Fibroblast of lung (primary cell): ENCODE measurements at places on chromosomes 5 and 9.

GRCh38 chr9:80926611-80927010, 762.7 kb downstream of the TLE1 start:
- DNase-seq: no peak

- no peak for DNase-seq
These were observed 15.6 kb upstream of the PRKAA1 start for GRCh38 chr5:40813698-40814281.

GRCh38 chr5:108670591-108671289, 77.0 kb upstream of the FER start:
- DNase-seq: no peak

GRCh38 chr9:23567516-23568165, 258.4 kb downstream of the ELAVL2 start:
- no peak for DNase-seq

DNA sequence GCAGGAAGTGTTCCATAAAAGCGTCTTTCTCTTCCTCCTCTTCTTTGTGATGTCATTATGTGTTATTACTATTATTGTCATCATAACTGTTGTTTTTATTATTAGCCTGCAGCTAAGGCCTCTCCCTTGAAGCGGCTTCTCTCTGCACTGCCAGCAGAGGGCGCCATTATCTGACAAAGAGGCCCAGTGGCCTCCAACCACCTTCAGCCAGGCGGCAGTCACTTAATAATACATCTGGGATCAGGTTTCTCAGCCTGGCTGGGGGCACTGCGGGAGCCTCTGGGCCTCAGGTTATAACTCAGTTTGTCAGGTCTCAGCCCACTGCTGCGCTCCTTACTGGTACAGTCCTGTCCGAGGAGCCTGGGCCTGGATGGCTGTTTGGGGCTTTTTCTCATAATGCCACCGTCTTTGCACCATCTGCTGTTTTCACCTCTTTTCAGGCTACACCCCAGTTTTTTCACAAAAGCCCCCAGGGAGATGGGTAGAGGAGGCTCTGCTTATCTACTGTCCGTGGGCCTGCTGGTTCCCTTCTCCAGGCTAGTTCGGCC, 281.9 kb downstream of the NSG2 start:
- peak; percentile 82 for DNase-seq

DNA sequence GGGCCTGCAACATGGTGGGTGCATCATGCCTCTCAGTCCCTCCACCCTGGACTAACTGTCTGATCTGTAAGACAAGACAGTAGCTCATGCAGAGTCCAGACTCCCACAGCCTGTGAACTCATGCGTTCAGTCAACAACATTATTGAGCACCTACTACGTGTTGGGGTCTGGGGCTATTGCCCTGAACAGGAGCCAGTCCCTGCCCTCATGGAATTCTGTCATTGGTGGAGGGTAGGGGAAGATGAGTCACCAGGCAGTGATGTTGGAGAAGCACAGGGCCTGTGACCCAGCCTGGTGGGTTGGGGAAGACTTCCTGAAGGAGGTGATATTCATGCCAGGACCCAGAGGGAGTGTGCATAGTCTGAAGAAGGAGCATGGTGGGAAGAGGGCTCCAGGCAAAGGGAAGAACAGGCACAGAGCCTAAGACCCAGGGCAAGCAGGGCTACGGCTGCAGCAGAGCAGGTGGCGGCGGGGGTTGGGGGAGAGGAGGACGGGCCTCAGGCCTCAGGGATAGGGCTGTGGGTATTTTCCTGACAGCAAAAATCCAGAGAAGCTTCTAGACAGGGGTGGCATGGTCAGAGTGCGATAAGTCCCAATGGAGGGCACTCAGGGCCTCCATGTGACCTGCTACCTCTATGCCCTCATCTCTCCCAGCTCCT, 26.7 kb upstream of the PSD2 start:
- peak; percentile 26 for DNase-seq

GRCh38 chr5:159182691-159183090, 26.7 kb downstream of the RNF145 start:
- peak; percentile 57 for DNase-seq

GRCh38 chr5:97745817-97746216, 562.8 kb upstream of the RIOK2 start:
- no peak for DNase-seq

DNA sequence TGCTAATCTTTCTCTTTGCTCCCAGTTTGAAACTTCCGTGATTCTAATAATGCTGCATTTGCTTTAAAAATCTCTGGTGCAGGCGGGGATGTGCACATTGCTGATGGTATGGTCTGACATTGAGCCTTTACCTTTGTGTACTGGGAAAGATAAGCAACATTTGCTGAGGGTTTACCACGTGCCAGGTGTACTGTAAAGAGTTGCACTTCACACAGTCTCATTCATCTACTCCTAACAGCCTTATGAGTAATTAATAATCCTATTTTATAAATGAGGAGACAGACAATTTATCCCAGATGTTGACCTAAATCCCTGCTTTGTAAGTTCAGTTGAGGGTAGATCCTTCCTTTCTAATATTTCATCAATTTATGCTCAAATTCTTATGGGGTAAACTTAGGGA, 726 bp upstream of the ADGRV1 start:
- DNase-seq: no peak

DNA sequence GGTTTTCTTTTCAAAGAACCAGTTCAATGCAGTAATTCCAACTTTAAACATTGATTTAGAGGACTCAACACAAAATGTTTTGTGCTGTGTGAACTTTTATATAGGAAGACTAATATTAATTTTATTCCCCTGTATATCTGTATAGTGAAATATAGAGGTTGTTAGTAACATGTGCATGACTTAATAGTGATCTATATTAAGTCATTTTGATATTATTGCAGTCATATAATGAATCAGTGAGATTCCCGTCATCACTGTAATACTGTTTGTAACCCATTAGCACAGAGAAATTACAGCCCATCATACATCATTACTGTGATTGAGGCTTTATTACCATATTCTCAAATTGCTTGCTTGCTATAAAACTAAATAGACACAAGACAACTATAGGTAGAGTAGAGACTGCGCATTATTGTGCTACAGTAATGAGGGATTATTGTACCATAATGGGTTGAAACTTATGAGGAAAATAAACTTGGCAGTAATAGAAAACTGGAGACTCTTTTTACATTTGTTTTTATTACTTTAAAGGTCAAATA, 170.7 kb downstream of the RANBP17 start:
- no peak for DNase-seq

DNA sequence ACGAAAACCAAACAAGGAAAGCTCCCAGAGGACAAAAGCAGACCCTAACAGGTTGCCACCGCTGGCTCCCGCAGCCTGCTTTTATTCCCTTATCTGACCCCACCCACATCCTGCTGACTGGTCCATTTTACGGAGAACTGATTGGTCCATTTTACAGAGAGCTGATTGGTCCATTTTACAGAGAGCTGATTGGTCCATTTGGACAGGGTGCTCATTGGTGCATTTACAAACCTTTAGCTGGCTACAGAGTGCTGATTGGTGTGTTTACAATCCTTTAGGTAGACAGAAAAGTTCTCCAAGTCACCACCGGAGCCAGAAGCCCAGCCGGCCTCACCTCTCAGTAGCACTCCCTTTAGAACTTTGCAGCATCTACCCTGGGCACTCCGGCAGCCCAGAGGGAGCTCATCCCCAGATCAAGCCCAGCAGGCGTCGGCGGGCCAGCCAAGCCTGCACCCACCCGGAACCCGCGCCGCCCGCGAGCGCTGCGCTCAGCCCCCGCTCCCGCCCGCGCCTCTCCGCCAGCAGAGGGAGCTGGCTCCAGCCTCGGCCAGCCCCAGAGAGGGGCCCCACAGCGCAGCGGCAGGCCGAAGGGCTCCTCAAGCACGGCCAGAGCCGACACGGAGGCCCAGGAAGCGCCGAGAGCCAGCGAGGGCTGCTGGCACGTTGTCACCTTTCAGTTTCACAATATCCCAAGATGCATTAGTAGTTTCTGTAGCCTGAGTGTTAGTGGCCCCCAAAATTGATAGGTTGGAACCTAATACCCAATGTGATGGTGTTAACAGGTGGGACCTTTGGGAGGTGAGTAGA, 35.3 kb upstream of the CLPTM1L start:
- DNase-seq: peak; percentile 12

- DNase-seq: no peak
These were observed 13.0 kb upstream of the NR5A1 start for GRCh38 chr9:124520206-124520596.
